ENCODE measurements at places on chromosomes 13 and 19.

DNA sequence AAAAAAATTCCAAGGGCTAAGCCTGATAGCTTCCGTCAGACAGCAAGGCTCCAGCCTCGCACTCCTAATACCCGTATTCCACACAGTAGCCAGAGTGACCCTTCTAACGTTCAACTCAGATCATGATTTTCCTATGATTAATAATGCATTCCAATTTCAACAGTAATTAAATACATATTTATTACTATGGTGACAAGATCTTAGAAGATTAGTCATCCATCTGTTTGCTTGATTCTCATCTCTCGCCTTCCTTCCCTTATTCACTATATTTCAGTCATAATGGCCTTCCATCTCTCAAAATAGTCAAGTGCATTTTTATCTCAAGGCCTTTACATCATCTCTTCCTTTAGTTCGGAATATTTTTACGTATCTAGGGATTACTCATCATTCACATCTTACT is 621.2 kb upstream of the SPRY2 start:
- no peak for DNase-seq

GRCh38 chr13:73945871-73946270 is 188.3 kb downstream of the KLF12 start:
- DNase-seq: no peak

DNA sequence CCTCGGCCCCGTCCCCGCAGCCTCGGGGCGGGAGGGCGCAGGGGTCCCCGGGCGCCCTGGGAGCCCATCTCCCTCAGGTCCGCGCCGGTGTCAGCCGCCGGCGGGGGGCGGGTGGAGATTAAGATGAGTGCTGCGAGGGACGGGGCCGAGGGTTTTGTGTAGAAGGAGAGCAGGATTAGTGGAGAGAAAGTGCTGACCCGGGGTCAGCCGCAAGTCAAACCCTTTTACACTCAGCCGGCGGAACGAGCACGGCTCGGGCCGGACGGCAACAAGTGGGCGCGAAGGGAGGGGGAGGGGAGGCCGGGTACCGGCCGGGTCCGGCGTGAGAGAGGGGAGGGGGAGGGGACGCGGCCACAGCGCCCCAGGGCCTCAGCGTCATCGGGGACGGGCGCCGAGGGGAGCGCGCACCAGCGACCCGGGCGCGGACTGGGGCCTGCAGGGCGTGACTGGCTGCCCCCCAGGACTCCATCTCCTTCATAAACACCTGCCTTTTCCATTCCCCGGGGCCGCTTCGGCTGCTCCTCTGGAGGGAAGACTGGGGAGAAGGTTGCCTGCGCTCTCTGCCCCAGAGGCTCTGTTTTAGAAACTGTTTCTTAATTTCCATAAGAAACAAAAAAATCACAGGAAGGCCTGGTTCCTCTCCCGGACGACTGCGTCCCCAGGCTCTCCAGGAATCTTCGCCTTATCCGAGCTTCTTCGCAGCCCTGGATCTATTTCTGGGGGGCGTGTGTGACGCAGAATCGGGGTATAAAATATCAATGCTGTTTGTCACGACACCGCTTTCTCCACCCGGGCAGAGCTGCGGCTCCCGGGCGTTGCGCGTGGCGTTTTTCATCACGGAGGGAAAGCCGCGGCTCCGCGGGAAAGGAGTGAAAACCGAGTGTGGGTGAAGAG is 6.5 kb downstream of the SOX1 start:
- no peak for DNase-seq

GRCh38 chr13:22161871-22162270 is 491.0 kb downstream of the FGF9 start:
- no peak for DNase-seq

DNA sequence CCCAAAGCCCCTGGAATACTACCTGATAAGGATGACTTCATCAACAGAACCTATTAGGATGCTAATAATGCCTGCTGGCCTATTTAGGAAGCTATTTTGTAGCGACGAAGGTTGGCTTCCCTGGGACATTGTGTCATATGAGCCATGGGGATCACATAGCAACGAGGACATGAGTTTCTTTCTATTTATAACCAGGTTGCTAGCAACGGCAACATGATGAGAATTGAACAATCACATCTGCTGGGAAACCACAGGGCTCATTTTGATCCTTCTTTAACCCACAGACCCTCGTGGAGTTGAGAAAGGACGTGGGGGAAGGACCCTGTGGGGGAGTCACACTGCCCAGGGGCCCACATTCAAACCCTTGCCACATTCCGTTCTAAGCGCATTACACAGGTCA is 172.2 kb downstream of the COL4A1 start:
- no peak for DNase-seq

- DNase-seq: no peak
These were observed at the start of gene DZIP1 for GRCh38 chr13:95644601-95645052. TSS of gene DZIP1 (minus strand) at chr13:95644706. CDS start at chr13:95642029, 2,677 bp downstream.

GRCh38 chr19:51726049-51726448 is 2.3 kb upstream of the HAS1 start:
- DNase-seq: no peak

DNA sequence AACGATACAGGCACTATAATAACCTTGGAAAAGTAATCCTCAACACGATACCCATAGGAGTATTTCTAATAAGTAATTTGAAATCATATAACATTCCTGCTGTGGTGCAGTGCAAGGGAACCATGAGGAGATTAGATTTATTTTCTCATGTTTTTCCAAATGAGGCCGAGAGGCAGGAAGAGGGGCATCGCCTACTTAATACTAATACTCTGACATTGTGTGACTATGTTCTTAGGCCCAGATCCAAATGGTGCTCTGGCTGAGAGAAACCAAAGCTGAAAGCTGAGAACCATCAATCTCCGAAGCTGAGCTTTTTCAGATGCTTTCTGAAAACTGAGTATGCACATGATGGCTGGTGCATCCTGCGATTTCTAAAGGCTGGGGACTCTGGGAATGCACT is 248.0 kb upstream of the MAB21L1 start:
- no peak for DNase-seq
